ENCODE measurements at places on chromosomes 1 and 21. TPM values are rescaled to one million over a fixed set of nuclear protein-coding genes. Genes with fewer than 3 reads are reported as not detected.

TSACC gene
- total RNA-seq = not detected

FCRLB gene
- total RNA-seq = 2.4 TPM

SMCP gene
- not detected for total RNA-seq

SF3B4 gene
- total RNA-seq = 14.3 TPM

CYP2J2 gene
- 10.8 TPM for total RNA-seq

LRRC39 gene
- total RNA-seq = 0.39 TPM

HLX gene
- total RNA-seq = 16.5 TPM

CDK18 gene
- total RNA-seq = 14.1 TPM

CLCA4 gene
- total RNA-seq = not detected

AGMAT gene
- not detected for total RNA-seq

AMY1A gene
- total RNA-seq = not detected

- DNase-seq = no peak
These were observed 161.3 kb downstream of the TSEN15 start for GRCh38 chr1:184212649-184213314.

GRCh38 chr1:41902664-41903063 is 16.1 kb downstream of the HIVEP3 start:
- DNase-seq = no peak

DNA sequence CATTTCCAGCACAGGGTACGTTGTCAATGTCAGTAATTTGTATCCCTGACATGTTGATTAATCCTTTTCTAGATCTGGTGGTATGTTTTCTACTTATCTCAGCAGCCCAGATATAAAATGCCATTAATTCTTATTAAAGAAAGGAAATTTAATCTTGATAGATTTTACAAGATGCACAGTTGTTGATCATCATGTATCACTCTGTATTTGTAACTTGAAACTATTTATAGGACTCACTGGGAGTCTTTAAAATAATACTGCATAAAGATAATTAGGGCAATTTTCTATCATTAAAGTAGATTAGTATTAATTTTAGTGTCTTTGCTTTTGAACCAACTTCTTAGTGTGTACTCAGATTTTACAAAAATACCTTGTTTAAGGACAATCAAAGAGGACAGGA is 84.9 kb downstream of the GREM2 start:
- DNase-seq = no peak

DNA sequence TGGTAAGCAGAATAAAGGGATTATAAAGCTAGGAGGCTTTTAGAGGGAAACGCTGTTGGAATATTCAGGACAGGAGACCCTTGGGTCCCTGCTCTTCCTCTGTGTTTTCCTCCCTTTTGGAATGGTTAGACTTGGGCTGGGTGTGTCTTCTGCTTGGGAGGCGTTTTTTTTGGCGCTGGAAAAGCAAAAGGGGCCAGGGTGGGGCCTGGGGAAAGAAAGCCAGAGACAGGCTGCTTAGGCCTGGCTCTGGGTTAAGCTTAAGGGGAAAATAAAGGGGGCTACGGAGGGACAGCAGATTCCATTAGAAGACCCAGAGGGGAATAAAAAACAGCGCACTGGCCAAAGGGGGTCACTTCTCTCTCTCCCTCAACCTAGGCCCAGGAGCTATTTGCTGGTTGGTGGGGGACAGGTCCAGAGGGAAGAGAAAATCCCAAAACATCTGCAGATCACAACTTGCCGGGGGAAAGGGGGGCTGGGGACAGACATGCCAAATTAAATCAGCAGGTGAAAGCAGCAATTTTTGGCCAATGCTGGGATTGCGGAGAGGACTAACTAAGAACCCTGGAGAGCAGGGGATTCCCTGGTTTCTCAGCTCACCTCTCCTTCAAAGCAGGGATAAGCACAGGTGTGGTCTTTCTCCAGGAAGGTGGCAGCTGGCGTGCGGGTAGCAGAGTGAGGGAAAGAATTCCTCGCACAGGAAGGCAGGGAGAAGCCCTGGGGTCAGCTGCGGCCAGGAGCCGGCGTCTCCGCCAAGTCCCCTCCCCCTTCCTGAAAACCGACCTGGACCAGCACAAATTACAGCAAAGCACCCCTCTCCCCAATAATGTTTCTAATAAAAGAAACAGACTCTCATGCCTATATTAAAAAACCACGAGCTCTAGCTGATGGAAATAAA is 82.2 kb upstream of the AK4 start:
- no peak for DNase-seq

DNA sequence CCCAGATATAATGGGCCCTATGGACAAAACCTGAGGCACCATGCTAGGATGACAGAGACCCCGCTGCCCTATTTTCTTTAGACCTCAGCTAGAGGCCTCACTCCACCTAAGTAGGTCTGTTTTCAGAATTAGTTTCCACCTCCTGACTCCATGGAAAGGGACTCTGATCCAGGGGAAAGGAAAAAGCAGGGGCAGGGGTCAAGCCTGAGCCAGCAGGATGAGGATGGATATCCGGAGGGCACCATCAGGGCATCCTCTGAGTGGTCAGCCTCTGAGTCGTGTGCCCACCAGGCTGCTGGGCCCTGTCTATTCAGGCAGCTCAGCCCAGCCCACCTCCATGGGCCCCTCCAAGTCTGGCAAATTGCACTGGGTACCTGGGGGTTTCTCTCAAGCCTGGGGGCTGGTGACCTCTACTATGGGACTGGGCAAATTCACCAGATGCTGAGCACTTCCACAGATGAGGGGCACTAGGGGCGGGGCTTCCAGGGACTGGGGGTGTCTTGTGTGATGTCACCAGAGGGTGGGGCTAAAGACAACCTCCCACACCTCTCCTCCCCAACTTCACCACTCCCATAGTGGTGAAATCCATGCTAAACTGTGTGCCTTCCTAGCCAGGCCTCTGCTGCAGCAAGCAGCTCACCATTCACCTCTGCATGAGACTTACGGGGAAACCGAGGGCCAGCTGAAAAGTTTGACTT is 5.5 kb downstream of the PAQR7 start:
- no peak for DNase-seq

GRCh38 chr1:160130939-160131338 is 15.4 kb downstream of the ATP1A2 start:
- no peak for DNase-seq

DNA sequence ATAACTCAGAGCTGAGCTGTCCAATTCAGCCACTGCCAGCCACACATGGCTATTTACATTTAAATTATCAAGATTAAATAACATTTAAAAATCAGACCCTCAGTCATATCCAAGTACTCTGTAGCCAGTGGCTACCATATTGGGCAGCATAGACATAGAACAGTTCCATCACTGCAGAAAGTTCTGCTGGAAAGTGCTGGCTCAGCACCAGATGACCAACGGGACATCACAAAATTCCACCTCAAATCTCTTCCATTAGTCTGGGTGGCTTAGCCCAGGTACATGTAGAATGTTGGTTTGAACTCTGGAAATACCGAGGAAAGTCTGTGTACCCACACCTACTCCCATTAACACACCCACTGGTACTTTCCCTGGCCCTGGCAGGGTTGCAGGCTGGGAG is 129.3 kb downstream of the ZSCAN20 start:
- DNase-seq = no peak

DNA sequence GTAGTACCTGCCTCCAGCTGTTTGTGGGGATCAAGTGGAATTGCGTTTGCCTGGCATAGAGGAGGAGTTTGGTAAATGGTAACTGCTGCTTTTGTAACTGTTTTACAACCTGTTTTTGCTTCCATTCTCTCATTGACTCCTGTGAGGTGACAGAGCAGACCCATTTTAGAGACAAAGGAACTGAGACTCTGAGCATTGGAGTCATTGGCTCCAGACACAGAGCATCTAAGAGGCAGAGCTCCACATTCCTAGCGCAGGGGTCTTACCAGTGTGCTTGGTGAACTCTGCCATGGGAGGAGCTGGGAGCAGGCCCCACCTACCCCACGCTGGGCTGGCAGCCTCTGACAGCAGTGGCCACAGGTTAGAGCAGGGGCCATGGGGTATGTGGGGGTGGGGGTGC is 2.4 kb downstream of the LDLRAP1 start:
- no peak for DNase-seq

- no peak for DNase-seq
These were observed 404.8 kb downstream of the DUSP10 start for GRCh38 chr1:221337106-221337505.

- DNase-seq = no peak
These were observed 215.7 kb downstream of the DSCAM start for GRCh38 chr21:40631211-40631610.

DNA sequence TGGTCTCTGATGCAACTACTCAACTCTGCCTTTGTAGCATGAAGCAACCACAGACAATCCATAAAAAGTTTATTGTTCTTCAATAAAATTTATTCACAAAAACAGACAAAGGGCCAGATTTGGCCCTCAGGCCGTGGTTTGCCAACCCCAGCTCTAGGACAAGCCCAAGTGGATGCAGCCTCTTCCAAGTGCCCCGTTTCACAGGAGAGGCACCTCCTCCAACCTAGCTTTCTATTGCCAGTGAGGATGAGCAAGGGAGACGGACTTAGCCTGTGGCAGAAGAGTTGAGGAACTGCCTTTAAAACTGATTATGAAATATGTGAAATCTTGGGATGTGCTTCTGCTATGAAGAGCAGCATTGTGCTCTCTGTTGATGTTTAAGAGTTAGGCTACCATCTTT is 105.4 kb downstream of the PSMG1 start:
- DNase-seq = no peak

- DNase-seq = no peak
These were observed 204.4 kb downstream of the PLA2G4A start for GRCh38 chr1:187032982-187033692.

- DNase-seq = no peak
These were observed 2.0 kb downstream of the MAPKAPK2 start for GRCh38 chr1:206686478-206687249.

DNA sequence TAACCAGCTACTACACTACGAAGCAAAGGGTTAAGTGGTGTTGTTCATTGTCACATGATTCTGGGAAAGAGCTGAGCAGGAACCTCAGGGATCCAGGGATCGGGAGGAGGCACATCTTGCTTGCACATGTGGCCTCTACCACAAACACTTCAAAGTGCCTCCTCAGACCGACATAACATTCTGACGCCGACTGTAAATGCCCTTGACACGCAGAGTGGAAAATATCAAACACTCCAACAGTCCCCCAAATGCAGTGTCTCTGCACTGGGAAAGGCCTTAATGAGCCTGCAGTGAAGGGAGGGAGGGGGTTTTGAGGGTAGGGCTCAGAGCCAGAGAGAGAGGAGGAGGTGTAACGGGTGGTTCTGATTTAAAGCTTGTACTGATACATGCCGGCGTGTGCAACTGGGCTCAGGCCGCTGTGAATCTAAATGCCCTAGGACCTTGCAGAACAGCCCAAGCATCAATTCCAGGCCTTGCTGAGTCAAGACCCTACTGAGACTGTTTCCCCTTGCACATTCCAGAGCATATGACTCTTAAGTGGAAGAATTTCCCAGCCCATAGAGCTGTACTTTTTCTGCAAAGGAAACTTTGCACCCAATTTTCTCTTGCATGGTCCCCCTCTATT is 163.7 kb downstream of the NTMT2 start:
- no peak for DNase-seq

GRCh38 chr1:179973198-179974110 is 18.8 kb downstream of the CEP350 start:
- no peak for DNase-seq

- DNase-seq = no peak
These were observed 538.6 kb upstream of the ADAMTS5 start for GRCh38 chr21:27505516-27505915.

- no peak for DNase-seq
These were observed 142.0 kb upstream of the KCNJ15 start for GRCh38 chr21:38114717-38115333.
